ENCODE measurements at places on chromosomes 7 and 10.

DNA sequence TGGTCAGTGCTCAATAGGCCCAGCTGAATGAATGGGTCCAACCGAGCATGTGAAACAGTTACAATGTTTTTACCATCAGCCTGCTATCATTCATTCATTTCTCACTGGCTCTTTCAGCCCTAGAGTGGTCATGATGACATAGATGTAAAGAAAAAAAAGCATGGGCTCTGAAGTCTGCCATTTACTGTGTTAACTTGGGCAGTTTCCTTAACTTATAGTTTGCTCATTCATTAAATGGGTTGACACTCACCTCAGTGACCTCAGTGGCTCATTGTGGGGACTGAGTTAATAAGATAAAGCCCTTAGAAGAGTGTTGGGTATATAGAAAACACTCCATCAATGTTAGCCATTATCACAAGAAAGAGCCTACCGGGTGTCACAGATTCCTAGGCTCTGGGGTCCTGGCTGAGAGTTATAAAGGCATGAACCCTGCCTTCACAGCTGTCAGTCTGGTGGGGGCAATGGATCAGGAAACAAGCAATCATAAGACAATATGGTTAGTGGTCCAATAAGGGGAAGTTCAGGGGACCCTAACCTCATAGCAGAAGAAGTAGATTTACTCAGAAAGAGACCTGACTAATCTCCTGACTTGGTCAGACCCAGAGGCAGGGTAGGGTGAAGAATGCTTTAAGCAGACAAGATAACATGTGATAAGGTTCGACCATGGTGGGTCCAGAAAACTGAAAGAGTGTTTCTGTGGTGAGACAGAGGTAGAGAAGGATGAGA is 29.7 kb upstream of the GPAM start:
- no peaks in the 10 kb centered on the region for H3K4me1 ChIP-seq
- no peak overlapping the region for H3K4me3 ChIP-seq
- no peaks in the 10 kb centered on the region for H3K36me3 ChIP-seq
- H3K27me3 ChIP-seq, result no peaks in the 10 kb centered on the region

GRCh38 chr7:22001345-22002004 is 55.8 kb upstream of the CDCA7L start:
- H3K4me3 ChIP-seq, result no peak overlapping the region
- no peaks in the 10 kb centered on the region for H3K4me1 ChIP-seq
- no peaks in the 10 kb centered on the region for H3K27me3 ChIP-seq
- DNase-seq, result no peak

GRCh38 chr10:1377740-1378397 is 321.7 kb downstream of the WDR37 start:
- H3K4me1 ChIP-seq, result no peaks in the 10 kb centered on the region
- no peak for DNase-seq
- H3K27ac ChIP-seq, result no peak overlapping the region
- H3K4me3 ChIP-seq, result no peak overlapping the region

DNA sequence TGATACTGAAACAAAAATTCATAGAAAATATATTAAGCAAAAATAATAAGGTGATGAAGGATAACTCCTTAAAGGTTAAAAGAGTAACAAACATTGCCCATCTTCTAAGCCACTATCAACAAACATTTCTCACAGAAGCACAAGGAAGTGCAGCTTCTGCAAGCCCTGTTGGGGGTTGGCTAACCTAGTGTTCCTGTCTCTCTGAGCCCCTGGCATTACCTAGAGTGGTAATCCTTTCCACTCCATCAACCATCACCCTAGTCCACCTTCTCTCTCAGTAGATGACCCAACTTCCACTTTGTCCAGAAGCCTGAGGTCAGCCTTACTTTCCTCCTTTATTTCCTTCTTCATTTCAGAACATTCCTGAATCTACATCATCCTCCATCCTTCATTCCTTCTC is 59.7 kb downstream of the HIPK2 start:
- peaks cover 4% of the 10 kb centered on the region for H3K4me1 ChIP-seq
- peaks cover 3% of the 10 kb centered on the region for H3K36me3 ChIP-seq
- H3K27ac ChIP-seq, result no peak overlapping the region
- H3K27me3 ChIP-seq, result no peaks in the 10 kb centered on the region
- no peak for DNase-seq
- H3K4me3 ChIP-seq, result no peak overlapping the region

DNA sequence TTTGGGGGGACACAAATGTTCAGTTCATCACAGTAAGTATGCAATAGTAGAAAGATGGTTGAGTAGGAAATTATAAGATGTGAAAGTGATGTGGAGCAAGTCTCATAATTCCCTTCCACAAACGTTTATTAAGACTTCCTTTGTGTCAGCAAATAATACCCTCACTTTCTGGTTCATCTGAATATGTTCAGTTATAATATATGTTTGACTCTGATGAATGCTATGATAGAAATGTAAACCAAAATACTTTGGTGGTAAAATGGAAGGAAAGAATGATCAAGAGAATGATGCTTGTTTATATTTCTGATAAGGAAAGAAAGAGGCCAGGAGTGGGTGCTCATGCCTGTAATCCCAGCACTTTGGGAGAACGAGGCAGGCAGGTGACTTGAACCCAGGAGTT is 111.7 kb upstream of the PLXDC2 start:
- H3K27ac ChIP-seq, result no peak overlapping the region
- no peaks in the 10 kb centered on the region for H3K36me3 ChIP-seq
- H3K4me1 ChIP-seq, result no peaks in the 10 kb centered on the region
- no peaks in the 10 kb centered on the region for H3K27me3 ChIP-seq
- H3K4me3 ChIP-seq, result no peak overlapping the region
- DNase-seq, result no peak

DNA sequence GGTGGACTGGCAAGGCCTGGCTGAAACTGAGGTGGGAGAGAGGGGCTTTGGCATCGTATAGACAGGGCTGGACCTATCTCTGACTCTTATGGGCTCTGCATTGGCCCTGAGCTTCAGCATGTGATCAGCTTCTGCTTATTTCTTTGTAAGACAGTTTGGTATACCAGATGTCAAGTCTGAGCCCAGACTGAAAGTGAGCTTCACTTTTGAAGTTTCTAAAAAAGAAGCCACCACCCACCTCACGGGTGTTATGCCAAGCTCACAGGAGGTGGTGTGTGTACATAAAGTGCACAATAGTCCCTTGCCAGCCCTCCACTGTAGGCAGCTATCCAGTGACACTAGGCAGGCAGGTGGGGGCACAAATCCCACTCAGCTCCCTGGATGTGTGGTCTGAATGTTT is 68.7 kb upstream of the SEPHS1 start:
- H3K4me1 ChIP-seq, result no peaks in the 10 kb centered on the region
- H3K27ac ChIP-seq, result no peak overlapping the region
- H3K27me3 ChIP-seq, result no peaks in the 10 kb centered on the region
- H3K4me3 ChIP-seq, result no peak overlapping the region

DNA sequence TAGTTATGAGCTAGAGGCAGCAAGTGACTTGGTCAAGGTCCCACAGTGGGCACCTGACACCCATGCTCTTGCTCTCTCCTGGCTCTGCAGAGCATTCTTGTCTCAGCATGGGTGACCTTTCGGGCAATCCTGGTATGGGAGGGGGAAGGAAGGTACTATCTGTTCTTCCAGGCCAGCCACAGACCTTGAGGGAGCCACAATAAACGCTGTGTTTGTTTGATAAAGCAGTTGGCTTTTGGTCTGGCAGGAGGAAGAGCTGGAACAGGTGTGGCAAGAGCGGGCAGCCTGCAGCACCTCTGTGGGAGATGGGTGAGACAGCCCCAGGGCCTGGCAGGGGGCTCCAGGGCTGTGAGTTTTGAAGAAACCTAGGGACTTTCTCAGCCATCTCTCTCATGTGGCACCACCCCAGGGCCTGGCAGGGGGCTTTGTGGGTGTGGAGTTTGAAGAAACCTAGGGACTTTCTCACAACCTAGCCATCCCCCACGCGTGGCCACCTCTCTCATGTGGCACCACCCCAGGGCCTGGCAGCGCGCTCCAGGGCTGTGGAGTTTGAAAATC is 11.4 kb downstream of the CLDN3 start:
- no peaks in the 10 kb centered on the region for H3K4me1 ChIP-seq
- no peaks in the 10 kb centered on the region for H3K36me3 ChIP-seq
- no peaks in the 10 kb centered on the region for H3K27me3 ChIP-seq

- no peaks in the 10 kb centered on the region for H3K27me3 ChIP-seq
- DNase-seq, result no peak
- peaks cover 8% of the 10 kb centered on the region for H3K4me1 ChIP-seq
- no peak overlapping the region for H3K4me3 ChIP-seq
- no peak overlapping the region for H3K27ac ChIP-seq
Measured at GRCh38 chr7:134850066-134850465, 70.6 kb downstream of the CALD1 start.

- no peaks in the 10 kb centered on the region for H3K27me3 ChIP-seq
- H3K27ac ChIP-seq, result peak overlapping the region; percentile 41
- peaks cover 4% of the 10 kb centered on the region for H3K36me3 ChIP-seq
Measured at GRCh38 chr7:98200364-98200763, 10.9 kb upstream of the BHLHA15 start.
